ENCODE measurements at places on chromosomes 13 and 19. TPM values are rescaled to one million over a fixed set of nuclear protein-coding genes. Genes with fewer than 3 reads are reported as not detected.

The PLK5 gene
- total RNA-seq = not detected

The MIA gene
- total RNA-seq = not detected

The DMPK gene
- 5.8 TPM for total RNA-seq

The ATP12A gene
- not detected for total RNA-seq

The PDE4A gene
- total RNA-seq = 7.2 TPM

The OR7A5 gene
- total RNA-seq = 0.10 TPM

The IZUMO1 gene
- not detected for total RNA-seq

The ZNF575 gene
- 0.31 TPM for total RNA-seq

The SLC25A41 gene
- total RNA-seq = not detected

The GAPDHS gene
- not detected for total RNA-seq

The ZNF578 gene
- 1.3 TPM for total RNA-seq

The ADGRE3 gene
- total RNA-seq = 0.63 TPM

The CCL25 gene
- total RNA-seq = not detected

The TUBA3C gene
- not detected for total RNA-seq

The CYP2S1 gene
- total RNA-seq = 2.1 TPM

The WDR62 gene
- total RNA-seq = 1.4 TPM

The FAM83E gene
- 0.73 TPM for total RNA-seq

The SULT2B1 gene
- not detected for total RNA-seq

The SIPA1L3 gene
- total RNA-seq = 12.8 TPM

The CYP2A6 gene
- not detected for total RNA-seq

The RXFP2 gene
- not detected for total RNA-seq

The TMEM150B gene
- total RNA-seq = 2.0 TPM

The FOXO1 gene
- 80.6 TPM for total RNA-seq

The ZNF433 gene
- total RNA-seq = 0.63 TPM

Data from mononuclear cell (primary cell).